Activated CD4-positive, alpha-beta T cell treated with anti-CD3 and anti-CD28 coated beads, Interleukin-2, amount 50 U/mL, for 1 hour (primary cell): ENCODE measurements at places on chromosomes 6 and 20.

DNA sequence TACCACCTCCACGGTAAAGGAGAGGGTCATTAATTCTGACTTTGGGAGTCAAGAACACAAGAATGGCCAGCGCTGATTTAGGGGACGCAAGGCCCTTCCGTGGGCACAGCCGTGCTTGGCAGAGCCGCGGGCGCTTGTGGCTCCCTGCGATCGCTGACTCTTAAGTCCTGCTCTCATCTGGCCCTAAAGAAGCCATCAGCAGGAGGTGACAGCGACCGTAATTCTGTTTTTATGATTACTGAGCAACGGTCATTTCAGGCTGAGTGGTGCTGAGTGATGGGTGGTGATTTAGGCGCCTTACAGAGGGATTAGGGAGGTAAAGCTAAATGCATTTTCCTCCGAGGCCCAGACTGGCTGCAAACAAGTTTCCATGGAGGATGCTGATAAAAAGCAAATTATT lies 364.6 kb upstream of the SULF2 start:
- no peak for DNase-seq

GRCh38 chr6:18720075-18720474 lies 332.9 kb downstream of the RNF144B start:
- no peak for DNase-seq

GRCh38 chr20:31505903-31506302 lies 8.3 kb upstream of the HM13 start:
- no peak for DNase-seq

DNA sequence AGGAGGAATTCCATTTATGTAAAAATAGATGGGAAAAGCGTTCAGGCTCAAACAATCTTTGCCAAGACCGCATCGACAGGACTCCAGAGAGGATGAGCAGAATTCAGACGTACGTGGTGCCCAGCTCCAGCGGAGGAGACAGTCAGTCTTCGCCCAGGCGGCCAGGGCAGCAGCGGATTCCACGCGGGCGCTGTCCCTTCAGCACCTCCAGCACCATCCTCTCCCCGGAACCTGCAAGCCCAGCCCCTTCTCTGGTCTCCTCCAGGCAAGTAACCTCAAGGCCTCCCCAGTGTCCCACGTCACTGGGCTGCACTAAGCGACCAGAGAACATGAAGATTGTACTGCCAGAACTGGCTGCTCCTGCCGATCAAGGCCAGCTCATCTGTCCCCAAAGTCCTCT lies 2.8 kb upstream of the KCNQ2 start:
- DNase-seq: no peak

GRCh38 chr20:19254956-19255355 lies 42.5 kb downstream of the SLC24A3 start:
- no peak for DNase-seq

DNA sequence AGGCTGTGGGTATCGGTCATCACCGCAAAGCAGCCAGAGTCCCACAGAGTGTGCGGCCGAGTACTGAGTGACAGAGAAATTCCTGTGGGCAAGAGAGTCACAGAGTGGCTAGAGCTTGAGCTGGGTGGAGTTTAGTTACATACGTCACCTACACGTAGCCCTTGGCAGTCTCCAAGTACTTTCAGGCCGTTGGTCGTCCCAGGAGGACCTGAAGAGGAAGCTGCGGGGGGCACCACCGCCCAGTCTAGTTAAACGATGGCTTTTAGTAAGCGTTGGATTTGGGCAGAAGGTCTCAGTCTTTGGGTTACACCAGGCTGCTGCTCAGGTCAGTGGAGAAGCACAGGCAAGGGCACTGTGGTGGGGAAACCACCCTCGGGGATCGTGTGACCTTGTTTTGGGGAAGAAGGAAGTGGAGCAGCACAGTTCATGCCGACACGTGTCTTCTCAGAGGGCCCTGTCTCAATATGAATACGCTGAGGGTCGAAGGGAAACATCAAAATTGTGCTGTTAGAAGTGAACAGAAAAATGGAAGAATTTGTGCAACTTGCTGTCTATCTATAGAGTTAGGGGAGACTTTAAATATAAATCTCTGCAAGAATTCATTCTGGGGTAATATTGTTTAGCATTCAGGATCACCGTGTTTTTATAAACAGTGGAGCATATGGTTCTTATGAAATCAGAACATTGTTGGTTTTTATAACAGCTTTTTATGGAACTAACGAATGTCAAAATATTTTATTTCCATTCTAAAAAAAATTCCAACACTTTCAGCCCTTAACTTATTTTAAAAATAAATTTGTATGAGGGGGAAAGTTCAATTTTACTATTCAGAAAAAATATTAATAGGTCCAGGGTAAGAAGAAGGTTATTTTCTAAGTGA lies 28.6 kb downstream of the KIF25 start:
- DNase-seq: no peak

DNA sequence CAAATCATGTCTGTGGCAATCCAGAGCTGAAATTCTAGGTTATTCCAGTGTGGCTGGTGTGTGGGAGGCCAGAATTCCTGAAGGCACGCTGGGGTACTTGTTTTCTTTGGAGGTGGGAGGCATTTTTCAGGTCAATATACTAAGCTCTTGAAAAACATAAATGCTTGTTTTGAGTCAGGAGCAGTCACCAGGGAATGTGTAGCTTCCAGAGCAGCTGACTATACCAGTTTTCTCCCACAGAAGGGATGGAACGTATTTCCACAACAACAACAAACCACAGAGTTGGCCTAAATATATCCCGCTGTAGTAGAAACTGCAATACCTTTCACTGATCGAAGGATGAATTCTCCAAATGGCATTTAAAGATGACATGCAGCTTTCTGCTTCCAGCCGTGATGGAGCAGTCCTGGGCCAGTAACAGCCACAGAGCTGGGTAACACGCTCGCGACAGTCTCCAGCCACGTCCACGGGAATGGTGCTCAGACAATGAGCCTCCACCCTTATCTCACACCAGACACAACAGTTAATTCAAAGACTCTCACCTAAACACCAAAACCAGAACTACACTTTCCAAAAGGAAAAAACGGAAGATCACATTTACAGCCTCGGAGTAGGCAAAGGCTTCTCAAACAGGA lies 23.2 kb downstream of the CHRNA4 start:
- no peak for DNase-seq

- no peak for DNase-seq
Observed at GRCh38 chr6:75381877-75382633, 97.5 kb upstream of the TMEM30A start.

- DNase-seq: no peak
Observed at GRCh38 chr6:14559746-14560536, 442.4 kb downstream of the CD83 start.

DNA sequence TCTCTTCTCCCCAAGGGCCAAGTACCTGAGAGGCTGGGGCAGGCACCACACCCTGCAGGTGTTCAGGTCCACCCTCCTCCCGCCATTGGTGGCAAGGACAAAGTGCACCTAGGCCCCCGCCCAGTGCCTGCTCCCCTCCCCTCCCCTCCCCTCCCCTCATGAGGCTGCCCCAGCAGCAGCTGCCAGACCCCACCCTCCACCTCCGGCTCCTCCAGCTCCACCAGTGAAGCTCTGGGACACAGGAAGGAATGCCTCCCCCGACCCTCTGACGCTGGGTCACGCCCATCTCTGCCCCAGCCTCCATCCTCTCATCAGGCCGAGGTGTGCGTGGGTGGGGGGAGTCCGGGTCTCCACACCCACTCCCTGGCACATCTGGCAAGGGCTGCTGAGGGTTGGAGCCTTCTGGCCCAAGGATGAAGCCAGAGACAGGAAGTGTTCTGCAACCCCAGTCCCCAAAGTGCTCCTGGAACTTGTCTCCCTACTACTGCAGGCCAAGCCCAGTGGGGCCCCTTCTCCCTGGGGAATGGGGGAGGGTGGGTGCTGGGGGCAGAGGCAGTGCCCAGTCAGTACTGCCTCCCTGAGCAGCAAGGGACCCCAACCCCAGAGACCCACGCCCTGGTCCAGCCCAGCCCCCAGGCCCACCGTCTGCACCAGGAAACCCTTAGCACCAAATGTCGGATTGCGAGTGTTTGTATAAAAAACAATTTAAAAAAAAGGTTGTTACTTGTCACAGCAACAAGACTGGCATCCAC lies 1.6 kb upstream of the UCKL1 start:
- no peak for DNase-seq

- no peak for DNase-seq
Observed at GRCh38 chr20:60540591-60540990, 582.4 kb downstream of the CDH26 start.

DNA sequence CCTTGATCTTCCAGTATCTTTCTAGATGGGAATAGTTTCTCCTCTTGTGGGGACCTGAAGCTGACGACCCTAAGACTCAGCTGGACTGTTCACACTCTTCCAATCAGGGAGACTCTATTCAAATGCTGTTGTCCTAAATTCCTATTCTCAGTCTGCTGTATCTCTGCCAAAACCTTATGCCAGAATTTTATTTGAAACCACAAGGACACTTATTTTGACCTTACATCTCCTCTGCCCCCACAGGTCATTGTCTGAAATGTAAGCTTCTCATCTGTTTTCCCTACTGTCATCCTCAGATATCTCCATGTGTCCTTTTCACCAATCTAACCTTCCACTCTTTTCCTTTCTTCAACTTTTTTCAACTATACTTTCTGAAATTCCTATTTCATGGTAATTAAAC lies 289.5 kb upstream of the SGK1 start:
- no peak for DNase-seq

DNA sequence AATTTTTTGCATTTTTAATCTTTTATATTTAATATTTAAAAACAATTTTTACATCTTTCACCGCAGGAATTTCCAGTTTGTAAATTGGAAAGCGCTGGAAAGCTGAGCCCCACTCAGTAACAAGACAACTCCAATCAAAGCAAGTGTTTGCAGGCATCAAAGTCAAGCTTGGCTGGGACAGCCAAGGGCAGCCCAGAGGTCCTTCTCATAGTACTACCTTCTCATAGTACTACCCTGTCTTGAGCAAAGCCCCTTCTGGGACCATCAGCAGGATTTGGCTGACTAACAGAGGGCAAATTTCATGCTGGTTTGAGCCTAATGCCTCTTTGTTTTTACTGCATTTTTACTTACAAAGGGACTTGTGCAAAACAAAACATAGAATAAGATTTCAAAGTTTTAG lies 228.3 kb downstream of the SIM1 start:
- no peak for DNase-seq

DNA sequence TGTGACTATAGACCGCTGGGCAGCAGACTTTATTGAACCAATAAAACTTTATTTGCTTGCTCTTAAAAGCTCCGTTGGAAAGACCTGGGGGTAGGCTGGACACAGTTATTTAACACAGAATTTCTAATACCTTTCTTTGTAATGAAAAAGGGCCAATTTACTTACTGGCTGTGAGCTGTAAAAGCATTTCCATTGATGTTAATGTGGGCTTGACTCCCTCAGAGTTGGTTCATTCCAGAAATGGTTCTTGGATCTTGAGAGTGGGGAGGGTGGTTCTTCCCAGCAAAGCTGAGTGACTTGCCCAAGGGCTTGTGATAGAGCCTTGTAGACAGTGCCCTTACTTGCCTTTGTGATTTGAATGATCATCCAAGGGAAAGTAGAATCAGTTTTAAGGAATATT lies 100.6 kb downstream of the SOX4 start:
- no peak for DNase-seq

DNA sequence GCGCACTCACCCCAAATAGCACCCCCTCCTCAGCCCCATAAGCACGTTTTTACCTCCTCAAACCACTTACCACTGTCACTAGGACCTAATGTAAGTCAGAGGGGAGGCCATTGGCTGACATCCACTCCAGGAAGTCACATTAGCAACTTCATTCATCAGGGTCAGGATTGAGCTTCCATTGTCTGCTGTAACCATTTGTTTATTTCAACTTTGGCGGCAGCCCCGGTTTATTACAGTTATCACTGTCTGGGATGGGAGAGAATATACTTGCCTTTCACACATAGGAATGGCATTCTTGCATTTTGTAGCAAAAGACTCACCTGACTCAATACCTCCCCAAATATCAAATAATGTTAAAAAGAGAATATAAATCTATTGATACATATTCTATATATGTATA lies 38.3 kb downstream of the MAFB start:
- no peak for DNase-seq

DNA sequence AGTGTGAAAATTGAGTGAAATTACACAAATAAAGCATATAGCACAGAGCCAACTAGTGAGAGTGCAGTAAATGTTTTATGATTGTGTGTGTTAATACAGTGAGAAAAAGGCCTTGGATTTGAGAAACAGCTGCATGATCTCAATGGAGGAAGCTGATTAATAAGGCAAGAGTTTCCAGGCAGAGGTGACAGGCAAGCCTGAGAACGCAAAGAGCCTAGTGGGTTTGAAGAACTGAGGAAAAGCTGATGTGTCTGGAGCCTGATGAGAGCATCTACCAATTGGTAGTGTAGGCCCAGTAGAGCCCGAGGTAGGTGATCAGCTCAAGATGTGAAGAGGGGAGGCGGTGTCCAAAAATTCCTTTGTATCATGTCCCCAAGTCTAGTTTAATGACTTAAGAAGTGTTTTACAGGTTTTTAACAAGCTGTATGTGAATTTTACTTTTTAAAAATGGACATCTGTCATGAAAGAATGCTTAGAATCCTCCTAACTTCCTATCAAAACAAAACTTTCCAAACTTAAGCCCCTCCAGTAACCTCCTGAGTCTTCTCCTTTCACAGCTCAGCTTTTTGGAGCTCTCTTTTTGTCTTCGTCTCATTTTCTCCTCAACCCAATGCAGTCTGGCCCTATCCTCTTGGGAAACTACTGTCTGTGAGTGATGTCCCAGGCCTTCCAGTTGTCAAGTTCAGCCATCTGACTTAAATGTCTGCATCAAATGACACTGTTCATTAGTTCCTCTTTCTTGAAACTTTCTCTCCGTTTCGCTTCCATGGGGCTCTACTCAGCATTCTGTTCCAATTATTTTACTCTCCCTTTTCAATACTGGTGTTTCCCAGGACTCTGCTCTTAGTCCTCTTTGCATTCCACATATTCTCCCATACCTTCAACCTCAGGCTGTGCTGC lies 1.2 kb downstream of the CDC40 start:
- no peak for DNase-seq

GRCh38 chr6:6738108-6738507 lies 149.6 kb downstream of the LY86 start:
- DNase-seq: no peak

DNA sequence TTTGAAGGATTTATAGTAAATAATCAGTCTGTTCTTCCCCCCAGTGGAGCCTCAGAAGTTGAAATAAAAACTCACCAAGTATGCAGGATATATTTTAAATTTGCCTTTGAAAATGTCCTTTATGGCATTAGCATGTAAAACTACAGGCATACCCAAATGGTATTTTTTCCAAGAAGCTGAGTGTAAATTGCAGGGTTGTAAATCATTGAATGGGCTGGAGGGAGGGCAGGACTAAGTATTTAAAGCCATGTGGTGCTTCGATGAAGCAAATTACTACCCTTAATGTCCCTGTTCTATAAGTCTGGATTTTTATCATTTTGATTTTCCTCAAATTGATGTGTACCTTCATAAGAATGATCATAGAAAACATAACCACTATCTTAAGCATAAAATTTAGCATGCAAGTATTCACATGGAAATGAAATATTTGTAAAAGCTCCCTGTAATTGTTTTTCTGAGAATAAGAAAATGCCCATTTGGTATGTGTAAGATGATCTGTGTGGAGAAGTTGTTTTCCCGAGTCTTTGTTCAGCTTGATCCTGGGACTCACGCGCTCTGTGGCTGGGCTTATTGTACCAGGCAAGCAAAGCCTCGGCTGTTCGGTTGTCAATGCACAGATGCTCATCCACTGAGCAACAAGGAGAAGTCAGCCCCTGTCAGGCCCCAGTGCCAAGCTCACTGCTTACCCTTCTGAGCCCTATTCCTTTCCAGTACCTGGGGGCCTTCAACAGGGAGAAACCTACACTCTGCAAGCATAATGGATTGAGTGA lies 66.7 kb downstream of the CD164 start:
- no peak for DNase-seq
